ENCODE measurements at places on chromosomes 12 and 14.

DNA sequence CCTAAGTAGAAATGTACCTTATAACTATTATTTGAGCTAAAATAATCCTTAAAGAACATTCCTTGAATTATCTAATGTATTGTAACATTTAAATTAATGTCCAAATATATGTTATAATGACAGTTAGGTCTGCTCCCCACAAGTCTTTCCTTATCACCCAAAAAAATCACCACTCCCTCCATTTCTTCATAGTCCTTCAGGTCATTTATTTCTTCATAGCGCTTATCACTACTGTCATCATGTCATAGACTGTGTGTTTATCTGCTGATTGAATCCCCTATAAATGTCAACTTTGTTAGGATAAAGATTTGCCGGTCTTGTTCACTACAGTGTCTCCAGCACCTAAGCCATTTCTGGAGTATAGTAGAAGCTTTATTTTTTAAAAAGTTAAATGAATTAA, 12.0 kb downstream of the LUM start:
- DNase-seq: no peak

GRCh38 chr12:47799357-47799955, 20.2 kb downstream of the HDAC7 start:
- DNase-seq: peak; percentile 31

GRCh38 chr14:53381895-53382294, 228.8 kb upstream of the DDHD1 start:
- DNase-seq: no peak

- no peak for DNase-seq
Observed at GRCh38 chr12:70646850-70647249, 9.6 kb upstream of the PTPRB start.

- DNase-seq: peak; percentile 20
Observed at GRCh38 chr12:12901158-12901791, 9.9 kb downstream of the GPRC5A start.

GRCh38 chr12:52873513-52873831, 24.7 kb upstream of the KRT78 start:
- DNase-seq: no peak

DNA sequence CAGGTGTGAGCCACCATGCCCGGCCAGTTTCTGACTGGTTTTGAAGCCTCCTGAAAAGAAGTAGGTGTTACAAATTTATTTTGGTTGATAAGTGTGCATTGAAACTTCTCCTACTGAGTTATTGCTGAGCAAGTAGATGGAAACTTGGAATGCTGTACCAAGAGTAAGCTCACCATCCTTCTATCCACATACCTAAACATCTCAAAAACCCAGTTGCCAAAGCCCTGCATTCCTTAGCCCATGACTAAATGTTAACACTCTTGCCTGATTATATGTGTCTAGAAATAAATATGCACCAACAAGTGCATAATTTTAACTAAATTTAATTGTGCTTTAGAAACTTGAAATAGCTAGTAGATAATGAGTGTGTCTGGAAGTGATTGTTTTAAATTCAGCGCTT, 357.8 kb downstream of the DUSP6 start:
- DNase-seq: no peak

- DNase-seq: no peak
Observed at GRCh38 chr14:101200008-101200649, 296.6 kb upstream of the RTL1 start.

DNA sequence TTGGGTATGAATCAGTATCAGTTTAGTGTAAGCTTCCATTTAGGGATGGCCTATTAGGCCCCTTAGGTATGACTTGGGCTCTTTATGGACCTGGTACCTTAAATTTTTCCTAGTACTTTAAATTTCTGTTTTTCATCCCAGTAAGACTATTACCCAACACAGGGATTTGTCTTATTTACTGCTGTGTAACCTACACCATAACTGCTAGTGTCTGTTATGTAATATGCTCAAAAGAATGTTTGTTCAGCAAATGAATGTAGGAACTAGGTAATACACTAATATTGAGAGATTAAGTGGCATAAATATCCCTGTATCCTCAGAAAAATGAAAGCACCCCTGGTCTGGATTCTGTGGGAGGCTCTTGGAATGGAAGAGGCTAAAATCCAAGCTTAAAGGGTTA, 63.7 kb upstream of the YARS2 start:
- DNase-seq: no peak

DNA sequence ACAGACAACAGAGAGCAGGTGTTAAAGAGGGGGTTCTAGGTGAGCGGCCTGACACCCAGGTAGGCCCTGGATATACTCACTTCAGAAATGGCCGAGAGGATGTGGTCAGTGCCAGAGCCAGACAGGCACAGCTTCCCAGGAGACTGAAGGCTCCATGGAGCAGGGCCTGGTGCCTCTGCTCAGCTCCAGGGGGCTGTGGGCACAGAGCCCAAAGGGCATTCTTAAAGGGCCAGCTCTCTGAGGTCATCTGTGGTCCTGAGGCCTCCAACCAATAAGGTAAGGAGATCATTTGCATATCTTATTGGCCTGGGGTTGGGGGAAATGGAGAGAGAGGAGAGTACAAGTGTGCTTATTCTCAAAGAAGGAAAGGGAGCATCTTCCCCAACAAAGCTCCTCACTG, 9.7 kb upstream of the PCK2 start:
- DNase-seq: no peak

- DNase-seq: no peak
Observed at GRCh38 chr12:68267892-68268396, 14.5 kb upstream of the IL22 start.

DNA sequence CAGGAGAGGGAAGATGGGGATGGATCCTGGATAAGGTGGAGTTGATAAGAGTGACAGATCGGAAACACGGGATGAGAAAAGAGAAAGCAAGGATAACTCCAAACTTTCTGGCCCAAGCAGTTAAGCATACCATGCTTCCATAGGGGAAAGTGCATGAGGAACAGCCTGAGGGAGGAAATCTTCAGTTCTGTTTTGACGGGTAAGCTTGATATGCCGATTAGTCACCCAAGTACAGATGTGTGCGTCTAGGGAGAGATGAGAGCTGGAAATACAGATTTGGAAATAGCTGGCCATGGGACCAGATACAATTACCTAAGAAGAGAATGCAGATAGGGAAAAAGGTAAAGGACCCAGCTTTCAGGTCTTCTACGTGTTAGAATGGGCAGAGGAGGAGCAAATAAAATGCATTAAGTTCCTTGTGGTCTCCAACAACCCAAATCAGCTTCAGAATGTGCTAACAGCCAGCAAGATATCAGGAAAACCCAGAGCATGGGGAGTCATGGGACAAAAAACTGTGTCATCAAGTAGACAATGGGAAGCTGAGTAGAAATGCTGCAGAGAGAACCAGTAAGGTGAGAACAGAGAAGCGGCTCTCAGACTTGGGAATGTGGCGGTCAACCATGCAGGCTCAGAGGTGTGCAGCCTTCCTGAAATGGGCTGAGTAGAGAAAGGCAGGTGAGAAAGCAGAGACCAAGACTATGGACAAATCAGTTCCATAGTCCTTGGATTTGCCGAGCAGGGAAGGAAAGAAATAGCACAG, 56.3 kb downstream of the PPP1R36 start:
- no peak for DNase-seq

- DNase-seq: no peak
Observed at GRCh38 chr12:5189173-5189572, 145.5 kb downstream of the KCNA5 start.

- no peak for DNase-seq
Observed at GRCh38 chr14:58549105-58549757, 88.5 kb upstream of the DACT1 start.

GRCh38 chr14:67943947-67944346, 124.4 kb downstream of the RAD51B start:
- peak; percentile 90 for DNase-seq

DNA sequence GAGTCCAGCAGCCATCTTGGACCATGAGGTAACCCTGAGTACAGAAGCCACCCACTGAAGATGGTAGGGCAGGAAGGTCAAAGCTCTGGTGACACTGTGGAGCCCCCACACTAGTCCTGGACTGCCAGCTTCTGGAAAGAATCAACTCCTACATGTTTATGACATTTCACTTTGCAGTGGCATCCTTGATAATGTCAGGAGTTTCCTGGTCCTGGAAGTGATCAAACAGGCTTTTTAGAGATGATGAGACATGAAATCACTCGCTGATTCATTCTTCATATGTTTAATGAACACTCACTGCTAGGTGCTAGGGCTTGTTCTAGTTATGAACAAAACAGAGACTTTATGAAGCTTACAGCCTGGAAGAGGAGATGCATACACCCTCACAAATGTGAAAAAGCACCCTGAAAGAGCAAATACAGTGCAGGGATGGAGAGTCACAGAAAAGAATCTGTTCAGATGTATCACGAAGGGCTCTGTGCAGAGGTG, 15.8 kb upstream of the HNF1A start:
- DNase-seq: no peak

DNA sequence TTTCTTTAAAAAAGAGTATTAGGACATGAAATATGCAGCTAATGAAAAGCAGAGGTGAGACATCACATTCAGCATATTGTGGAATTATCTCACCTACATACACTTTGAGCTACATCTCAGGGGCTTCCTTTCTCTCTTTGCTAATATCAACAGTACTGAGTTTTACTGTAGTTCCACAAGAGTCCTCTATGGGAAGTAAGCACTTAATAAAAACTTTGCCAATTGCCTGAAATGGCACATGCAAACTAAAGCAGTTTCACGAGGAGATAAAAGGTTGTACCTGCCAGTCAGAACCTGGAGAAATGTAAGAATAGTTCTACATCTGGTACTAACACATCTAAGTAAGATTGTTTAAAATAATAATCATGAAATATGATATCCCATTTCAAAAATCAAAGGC, 73.5 kb upstream of the GPHB5 start:
- DNase-seq: peak; percentile 3

- peak; percentile 96 for DNase-seq
Observed at GRCh38 chr12:54413284-54414190, 5.5 kb downstream of the ITGA5 start.

- DNase-seq: no peak
Observed at GRCh38 chr14:92928258-92928629, 5.3 kb downstream of the CHGA start.

- no peak for DNase-seq
Observed at GRCh38 chr14:74580275-74580672, 31.8 kb downstream of the LTBP2 start.

GRCh38 chr12:101891462-101891971, 14.1 kb downstream of the DRAM1 start:
- peak; percentile 97 for DNase-seq

- no peak for DNase-seq
Observed at GRCh38 chr14:55671641-55672040, 91.6 kb downstream of the KTN1 start.

DNA sequence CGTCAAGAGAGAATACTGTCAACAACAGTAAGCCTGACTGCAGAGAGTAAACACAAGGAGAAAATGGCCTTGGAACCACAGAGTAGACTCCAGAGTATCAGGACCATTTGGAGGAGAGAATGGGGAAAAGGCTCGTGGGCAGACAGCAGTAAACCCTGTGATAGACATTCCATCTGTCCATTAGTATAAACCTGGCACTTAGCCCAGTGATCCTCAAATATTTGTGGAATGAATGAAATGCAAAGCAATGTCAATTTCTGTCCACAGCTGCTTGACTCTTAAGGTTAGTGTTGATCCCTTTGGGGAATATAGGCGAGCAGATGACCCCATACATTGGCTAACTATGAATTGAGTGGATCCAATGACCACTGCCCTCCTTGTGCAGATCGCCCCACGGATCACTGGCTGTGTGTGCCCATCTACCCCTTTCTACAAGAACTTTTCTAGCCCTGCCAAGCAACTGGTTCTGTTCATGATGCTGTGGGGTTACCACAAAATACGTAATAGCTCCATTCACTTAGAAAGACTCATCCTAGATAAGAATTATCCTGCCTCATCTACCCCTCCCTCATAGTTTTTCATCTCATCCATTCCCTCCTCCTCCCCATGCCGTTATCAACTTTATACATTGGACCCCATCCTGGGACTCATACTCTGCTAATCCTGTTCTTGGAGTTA, 846.8 kb downstream of the NRXN3 start:
- no peak for DNase-seq
